ENCODE measurements at places on chromosomes 1 and 21.

DNA sequence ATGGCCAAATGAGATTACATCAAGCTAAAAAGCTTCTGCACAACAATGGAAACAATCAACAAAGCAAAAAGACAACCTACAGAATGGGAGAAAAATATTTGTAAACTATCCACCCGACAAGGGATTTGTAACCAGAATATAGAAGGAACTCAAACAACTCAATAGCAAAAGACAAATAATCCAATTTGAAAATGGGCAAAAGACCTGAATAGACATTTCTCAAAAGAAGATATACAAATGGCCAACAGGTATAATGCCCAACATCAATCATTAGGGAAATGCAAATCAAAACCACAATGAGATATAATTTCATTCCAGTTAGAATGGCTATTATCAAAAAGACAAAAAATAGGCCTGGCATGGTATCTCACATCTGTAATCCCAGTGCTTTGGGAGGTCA is 140.0 kb downstream of the GLUL start:
- DNase-seq: no peak

DNA sequence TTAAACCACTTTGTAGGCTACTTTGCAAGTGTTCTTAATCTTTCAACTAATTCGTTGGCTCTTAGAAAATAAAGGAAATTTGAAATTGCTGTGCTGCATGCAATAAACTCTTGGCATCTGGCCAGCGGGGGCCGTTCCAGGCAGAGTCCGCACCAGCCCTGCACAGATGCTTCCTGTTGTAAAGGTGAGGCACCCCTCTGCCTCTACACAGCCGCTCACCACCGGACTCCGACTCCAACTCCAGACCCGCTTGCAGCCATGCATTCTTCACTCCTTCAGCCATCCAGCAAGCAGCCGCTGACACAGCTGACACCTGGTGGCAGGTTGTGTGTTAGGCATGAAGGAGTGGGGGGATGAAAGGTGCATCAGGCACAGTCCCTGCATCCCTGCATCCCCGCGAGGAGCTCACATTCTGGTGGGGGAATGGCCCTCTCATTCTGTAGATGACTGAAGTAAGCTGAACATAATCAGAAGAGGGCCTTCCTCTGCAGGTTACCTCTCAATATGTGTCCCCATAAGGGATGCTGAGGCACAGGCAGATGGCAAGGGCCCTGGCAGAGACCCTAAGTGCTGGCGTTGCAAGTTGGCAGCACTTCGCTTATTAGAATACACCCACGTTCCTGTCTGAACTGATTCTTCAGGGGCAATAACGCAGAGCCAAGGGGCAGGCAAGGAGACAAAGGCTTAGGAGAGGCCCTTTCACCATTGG is 56.8 kb downstream of the GLIS1 start:
- DNase-seq: peak; percentile 11

- no peak for DNase-seq
These were observed 83.7 kb upstream of the BCL10 start for GRCh38 chr1:85359874-85360721.

GRCh38 chr1:21012937-21013336 is 163.8 kb downstream of the EIF4G3 start:
- DNase-seq: no peak

DNA sequence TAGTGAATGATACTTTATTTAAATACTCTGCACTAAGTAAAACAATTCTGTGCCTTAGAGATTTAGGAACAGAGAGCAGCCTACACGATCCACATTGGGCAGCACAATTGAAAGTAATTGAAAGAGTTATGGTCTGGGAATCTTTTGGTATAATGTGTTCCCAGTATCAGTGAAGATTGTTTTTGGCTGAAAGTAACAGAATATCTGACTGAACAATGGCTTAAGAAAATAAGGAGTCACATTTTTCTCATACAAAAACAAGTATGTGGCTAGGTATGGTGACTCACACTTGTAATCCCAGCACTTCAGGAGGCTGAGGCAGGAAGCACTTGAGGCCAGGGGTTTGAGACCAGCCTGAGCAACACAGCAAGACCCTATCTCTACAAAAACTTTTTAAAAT is 306.2 kb downstream of the NFIA start:
- no peak for DNase-seq

- DNase-seq: no peak
These were observed 57.5 kb upstream of the SDC3 start for GRCh38 chr1:30965924-30966599.

DNA sequence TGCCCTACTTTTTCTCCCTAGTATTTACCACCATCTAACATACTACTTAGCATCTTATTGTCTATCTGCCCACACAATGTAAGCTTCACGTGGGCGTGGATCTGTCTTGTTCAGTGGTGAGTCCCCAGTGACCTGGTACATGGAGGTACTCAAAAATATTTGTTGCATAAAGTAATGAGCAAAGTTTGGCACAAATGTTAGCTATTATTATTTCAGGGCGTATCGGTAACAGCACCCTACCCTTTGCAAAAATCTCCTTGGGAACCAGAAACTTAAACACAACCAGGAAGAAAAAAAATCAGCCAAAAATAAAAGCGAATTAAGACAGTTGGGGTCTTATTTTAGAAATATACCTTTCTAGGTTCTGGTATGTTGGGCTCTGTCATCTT is 454 bp upstream of the NENF start:
- no peak for DNase-seq

- DNase-seq: no peak
These were observed 63.0 kb downstream of the UBE2T start for GRCh38 chr1:202278751-202279150.

GRCh38 chr1:175317779-175318178 is 125.2 kb upstream of the KIAA0040 start:
- no peak for DNase-seq

DNA sequence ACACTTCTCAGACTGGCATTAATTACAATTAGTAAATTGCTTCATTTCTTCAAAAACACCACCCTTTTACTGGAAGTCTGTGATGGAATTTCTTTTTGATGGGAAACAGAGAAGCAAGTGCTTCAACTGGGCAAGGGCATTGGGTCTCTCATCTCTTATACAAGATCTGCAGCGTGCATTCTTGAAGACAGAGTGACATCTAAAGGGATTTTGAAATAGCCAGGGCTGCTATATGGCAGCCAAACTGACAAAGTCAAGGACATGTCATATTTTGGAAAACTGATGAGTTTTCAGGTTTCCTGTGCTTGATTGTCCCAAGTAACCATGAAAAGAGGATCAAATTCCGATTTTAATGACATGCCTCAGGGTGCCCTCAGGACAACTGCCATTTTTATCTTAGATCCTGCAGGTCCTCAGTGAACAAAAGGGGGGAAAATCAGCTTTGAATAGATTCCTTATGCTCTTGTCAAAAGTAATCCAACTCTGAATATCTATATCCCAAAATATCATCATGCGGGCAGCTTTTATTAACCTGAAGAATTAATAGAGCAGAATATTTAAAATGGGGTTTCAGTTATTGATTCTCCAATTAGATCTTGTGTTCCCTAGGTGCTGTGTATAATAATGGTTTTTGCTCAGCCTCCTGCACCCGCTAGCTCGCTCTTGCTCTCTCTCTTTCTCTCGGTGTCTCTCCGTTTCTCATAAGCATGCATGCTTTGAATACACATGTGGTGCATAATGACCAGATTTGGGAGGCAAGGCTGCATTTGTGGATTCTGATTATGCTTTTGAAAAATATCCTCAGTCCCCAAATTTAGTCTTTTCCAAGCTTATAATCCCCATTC is 221.8 kb downstream of the TTLL7 start:
- no peak for DNase-seq

- DNase-seq: no peak
These were observed 69.8 kb downstream of the TPR start for GRCh38 chr1:186304982-186305949.

DNA sequence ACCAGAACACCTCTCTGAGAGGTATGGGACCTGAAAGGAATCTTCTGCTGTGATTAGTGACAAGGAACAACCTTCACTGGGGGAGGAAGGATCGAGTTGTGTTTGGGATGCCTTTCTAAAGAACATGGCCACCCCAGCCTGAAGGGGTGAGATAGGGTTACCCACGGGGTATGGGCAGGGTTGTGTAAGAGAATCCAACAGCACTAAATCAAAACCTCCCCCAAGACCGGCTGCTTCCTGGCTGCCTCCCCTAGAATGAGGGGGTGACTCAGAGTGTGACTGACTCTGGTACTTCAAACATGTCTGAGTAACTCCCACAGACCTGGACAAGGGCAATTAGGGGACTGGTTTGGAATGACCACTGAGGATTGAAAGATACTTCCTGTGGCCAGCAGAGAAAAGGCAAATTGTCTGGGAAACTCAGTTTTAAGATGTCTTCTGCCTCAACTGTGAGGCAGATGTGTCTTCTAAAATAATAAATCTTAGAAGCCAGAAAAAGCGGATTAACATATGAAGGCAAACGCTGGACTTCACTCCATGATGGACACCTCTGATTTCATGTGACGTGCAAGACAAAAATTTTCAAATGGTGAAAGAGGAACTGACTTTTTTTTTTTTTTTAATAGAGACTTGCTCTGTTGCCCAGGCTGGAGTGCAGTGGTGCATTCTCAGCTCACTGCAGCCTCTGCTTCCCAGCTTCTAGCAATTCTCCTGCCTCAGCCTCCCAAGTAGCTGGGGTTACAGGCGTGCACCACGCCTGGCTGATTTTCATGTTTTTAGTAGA is 6.7 kb upstream of the PTPN14 start:
- DNase-seq: no peak

DNA sequence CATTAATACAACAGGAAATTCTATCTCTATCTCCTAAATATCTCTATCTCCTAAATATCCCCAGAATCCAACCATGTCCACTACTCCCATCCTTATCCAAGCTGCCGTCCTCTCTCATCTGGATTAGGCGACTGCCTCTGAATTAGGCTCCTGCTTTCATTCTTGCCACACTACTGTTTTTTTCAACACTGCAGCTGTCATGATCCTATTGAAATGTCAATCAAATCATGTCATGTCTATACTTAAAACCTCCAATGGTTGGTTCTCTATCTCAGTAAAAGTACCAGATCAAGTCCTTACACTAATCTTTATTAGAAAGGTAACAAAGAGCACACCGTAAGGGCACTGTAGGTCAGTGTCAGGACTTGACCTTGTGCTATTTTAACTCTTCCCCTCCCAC is 82.0 kb upstream of the NFIA start:
- DNase-seq: no peak

DNA sequence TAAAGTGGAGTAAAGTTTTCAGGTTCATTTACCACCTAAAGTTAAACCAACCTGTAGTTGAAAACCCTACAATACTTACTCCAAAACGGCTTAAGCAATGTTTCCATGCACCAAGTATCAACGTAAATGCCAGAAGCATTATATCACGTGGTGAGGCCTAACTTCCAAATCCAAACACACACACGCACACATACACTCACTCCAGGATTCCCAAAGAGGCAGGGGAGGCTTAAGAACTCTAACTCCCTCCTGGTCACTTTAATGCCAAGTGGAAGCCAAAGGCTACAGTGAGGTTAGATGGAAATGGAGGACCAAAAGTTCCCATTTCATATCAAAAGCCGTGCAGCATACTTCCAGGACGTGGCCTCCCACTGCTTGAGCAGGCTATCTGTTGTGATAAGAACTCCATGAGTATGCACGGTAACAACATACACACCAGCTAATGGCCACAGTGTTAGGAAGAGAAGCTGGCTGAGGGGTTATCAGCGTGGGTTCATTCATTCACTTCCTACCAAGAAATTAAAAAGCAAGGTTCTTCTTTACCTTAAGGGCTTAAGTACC is 224.1 kb downstream of the SLC45A1 start:
- no peak for DNase-seq

- no peak for DNase-seq
These were observed 1.3 kb downstream of the FCGR2A start for GRCh38 chr1:161506336-161507223.

DNA sequence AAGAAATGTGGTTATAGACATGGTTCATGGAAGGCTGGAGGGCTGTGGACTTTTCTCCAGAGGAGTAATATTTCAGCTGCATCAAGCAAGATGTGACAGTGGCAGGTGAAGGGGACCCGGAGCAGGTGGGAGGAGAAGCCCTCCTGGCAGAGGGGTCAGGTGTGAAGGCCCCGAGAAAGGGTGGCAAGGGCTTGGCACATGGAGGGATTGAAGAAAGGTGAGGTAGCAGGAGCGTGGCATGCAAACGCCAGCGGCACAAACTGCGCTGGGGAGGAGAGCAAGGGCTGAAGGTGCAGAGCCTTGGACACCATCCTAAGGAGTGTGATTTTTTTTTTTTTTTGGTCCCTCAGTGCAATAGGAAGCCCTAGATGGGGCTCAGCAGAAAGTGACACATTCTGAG is 244.6 kb downstream of the TOMM20 start:
- DNase-seq: no peak
